Trophoblast cell (in vitro differentiated cells and primary cell): ENCODE measurements at places on chromosomes 6 and 20.

DNA sequence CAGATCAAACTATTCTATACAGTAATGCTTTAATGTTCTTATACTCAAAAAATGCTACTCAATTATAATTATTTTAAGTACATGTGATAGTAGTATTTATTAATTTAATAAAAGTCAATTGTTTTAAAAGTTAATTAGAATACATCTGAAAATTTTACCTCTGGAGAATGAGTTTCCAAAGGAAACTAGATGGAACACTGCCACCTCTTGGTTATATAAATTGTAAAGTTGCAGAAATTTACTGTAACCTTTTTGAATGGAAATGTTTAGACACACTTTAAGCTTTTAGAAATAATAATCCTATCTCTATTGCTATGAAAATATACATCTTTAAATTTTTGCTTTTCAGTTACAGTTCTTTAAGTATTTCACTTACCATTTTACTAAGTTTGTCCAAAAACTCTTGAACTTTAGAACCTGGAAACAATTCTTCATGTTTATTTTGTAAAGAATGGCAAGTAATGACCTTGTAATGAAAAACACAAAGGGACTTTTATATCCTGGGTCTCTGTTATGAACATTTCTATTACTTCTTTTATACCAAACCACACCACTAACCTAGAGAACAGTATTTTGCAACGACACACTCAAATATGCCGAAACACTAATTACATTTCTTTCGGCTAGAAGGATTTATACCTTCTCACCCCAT, 10.9 kb upstream of the BMP5 start:
- DNase-seq, result peak; percentile 58

DNA sequence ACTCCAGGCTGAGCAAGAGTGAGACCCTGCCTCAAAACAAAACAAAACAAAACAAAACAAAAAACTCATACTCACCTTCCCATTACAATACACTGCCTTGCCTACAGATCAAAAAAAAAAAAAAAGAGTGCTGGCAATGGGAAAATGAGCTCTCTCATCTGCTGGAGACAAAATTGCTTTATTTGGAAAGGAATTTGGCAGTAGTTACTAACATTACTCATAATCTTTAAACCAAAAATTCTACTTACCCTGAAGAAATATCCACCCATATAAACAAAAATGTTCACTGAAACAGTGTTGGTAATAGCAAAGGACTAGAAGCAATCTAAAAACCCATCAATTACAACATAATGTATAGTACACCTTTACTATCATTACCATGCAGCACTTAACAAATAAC, 120.4 kb downstream of the RNGTT start:
- no peak for DNase-seq

DNA sequence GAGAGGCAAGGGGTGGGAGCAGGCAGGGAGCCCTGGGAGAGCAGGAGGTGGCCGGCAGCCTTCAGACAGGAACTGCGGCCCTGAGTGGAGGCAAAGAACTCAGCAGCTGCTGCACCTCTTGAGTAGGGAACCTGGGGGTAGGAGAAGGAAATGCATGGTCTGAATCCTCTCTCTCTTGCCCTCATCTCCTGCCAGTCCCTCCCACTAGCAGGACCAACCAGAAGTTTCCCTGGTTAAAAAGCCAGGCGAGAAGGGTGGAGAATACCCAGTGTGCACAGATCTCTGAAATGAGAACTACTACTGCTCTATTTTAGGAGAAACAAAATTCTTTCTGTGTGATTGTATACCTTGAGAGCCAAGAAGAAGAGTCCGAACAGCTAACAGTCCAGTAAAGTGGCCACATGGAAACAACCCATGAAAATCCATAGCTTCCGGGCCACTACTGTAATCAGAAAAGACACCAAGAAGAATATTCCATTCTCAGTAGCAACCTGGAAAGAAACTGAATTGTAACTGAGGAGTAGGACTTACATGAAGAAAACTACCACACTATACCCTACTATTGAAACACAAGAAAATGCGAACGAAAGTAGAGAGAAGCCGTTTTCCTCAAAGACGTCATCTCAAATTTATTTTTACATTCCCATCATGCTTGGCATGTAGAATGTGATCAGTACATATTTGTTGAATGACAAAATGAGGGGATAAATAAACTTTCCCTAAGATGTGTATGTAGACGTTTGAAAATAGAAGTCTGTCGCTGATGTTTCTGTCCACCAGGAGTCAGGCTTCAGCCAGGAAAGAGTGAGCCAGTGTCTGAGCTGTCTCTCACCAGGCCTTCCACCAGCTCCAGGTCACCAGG, 25.6 kb downstream of the WRNIP1 start:
- DNase-seq, result peak; percentile 81

DNA sequence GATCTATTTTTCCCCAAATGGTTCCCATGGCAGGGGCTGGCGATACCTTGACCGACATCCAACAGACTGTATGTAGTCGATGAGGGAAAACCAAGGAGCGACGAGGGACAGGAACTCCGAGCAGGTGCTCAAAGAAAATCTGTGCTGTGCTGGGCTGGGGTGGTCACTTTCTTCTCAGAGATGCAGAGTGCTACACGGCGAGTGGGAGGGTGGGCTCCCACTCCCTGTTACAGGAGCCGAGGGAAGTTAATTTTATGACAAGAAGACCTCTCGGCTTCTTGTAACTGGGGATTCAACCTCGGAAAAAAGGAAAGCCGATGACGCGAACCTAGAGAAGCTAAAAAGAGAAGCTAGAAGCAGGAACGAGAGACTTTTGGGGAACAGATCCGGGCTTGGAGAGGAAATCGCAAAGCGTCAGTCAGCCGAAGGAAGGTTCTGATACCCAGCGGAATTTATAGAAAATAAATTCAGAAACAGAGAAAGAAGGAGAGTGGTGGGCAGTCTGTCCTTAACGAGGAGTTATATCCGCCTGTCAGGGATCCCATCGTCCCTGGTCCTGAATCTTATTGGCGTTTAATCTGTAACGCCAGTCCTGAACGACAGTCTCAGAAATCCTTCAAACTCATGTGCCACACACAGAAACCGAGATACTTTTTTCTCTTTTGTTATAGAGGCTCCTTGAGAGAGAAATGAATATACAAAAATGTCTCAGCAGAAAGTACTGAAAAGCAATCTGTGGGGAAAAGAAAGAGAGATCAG, 84.6 kb upstream of the ZNF322 start:
- no peak for DNase-seq

DNA sequence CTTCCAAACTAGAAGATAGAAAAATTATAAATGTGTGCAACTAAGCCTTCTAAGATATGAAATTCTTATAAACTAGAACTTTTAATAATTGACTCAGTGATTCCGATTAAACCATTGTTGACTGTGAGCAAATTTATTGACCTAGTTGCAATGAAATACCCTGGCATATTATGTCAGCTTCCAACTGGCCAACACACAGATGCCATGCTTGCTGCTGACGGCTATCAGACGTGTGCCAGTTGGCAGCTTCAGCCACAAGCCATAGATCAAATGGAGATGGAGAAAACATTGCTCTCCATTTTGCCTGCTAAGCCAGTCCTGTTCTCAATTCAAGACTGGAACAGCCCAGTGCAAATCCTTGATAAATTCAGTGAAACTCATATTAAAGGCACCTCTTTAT, 101.7 kb upstream of the HDGFL1 start:
- DNase-seq, result no peak

GRCh38 chr6:68834551-68834950, 199.5 kb downstream of the ADGRB3 start:
- DNase-seq, result no peak

- peak; percentile 47 for DNase-seq
These were observed 71.1 kb downstream of the LAMA4 start for GRCh38 chr6:112183271-112183671.

GRCh38 chr6:129801909-129802308, 59.2 kb downstream of the TMEM244 start:
- DNase-seq, result peak; percentile 58

DNA sequence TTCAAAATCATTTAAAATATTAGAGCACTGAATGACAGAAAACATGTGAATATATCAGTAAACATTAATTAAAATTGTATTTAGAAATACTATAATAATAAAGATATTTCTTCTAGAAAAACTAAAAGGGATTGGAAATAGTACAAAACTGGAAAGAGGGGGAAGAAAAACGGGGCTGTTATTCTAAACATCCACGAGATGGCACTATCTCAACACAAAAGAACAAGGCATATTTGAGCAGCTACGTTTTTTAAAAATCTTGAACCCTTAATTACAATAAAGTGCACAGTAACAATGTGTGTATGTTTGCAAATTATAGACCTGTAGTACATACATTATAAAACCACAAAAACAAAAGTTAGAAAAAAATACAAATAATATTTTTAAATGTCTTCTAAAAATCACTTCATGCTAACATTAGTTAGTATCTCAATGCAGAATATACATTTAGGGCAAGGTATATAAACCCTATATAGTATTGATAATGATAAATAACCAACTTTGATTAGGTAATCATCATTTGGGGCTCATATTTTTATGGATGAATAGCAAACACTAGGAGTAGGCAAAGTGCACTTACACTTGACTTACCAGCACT, 42.5 kb upstream of the PNISR start:
- DNase-seq, result no peak

- DNase-seq, result peak; percentile 99
These were observed 28.9 kb downstream of the PREP start for GRCh38 chr6:105374010-105374420.

DNA sequence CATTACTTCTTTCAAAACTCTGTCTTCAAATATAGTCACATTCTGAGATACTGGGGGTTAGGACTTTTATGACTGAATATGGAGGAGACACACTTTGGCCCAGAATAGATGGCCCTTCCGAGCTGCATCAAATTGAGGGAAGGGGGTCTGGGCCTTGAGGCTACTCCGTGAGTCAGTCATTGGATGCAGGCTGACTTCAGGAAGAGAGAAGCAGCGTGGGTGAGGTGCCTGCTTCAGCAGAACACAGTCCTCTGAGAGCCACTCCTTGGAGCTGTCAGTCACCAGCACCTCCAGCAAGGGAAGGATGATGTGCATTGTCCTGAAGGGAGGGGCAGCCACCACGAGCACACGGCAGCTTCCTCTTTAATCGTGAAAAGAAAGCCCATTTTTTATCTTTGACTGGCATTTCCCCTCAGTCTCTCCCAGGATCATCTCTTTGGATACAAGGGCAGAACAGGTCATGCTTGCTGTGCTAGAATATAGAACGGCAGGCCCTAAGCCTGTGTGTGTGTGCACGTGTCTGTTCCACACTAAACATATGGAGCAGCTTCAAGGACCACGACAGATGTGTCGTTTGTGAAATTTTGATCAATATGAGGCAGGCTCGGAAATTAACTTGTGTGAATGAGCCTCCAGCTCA, 721.6 kb downstream of the KIF16B start:
- no peak for DNase-seq

GRCh38 chr20:14757728-14758127, 420.3 kb upstream of the FLRT3 start:
- peak; percentile 31 for DNase-seq

- DNase-seq, result no peak
These were observed 57.4 kb downstream of the SRC start for GRCh38 chr20:37403107-37404033.

DNA sequence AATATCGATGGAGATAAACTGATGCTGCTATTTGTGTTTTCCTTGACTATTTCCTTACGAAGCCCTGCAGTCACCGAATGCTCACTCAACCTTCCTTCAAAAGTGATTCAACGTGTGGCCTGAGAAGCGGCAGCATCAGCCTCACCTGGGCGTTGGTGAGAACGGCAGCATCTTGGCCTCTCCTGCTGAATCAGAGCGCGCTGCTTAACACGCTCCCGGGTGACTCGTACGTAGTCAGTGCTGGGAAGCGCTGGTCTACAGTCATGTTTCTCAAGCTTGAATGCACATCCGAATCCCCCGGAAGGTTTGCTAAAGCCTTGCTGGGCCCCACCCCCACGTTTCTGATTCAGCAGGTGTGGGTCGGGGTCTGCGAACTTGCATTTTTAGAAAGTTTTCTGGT, 214.1 kb upstream of the RREB1 start:
- DNase-seq, result no peak

DNA sequence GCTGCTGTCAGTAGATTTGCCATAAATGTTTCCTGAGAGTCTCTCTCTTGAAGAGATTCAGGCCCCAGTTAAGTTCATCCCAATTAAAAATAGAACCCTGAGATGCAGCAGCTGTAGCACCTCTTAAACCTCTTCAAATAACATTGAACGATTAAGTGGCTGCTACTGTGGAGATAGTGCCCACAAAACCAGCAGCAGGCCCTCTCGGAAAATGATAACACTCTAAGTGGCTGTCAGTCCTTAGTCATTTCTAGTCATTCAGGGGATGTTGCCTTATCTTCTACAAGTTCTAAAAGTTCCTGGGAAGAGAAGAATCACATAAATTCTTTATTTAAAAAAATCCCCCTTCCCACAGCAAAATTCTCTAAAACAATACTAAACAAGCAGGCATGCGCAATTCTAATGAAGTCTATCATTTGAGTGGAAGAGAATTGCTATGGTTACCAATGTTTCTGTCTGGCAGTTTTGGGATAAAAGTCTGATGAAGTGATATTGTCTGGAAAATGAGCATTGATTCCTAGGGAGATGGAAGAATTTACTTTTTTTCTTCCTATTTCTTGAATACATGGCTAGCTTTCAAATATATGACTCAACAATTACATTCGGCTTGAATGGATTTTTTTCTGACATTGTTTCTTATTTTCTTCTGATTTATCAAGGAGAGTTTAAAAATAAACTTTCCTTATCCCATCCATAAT, 131.9 kb downstream of the TRMT11 start:
- no peak for DNase-seq

- DNase-seq, result no peak
These were observed 567.2 kb downstream of the KIF16B start for GRCh38 chr20:16005915-16006493.

DNA sequence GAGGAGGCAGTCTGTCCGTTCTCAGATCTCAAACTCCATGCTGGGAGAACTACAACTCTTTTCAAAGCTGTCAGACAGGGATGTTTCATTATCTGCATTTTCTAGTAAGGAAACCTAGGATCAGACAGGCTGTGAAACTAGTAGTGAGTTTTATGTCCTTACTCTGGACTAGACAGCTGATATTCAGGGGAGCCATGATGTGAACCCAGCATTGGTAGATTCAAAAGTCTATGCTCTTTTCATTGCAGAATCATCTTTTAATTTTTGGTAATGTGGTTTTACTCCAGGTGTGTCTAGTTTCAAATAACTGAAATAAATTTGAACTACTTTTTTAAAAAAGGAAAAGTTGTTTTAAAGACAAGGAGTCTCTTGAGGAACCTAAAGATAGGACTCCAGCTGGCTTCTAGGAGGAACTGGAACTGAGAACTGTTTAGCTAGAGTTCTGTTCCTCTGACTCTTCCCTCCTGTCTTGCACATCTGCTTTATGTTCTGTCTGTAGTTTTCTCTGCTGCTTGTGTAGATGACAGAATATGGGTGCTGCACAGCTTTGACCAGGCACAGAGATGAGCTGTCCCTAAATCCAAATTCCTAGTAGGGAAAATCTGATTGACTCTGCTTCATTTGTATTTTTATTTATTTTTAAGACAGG, 27.8 kb upstream of the RNF144B start:
- DNase-seq, result no peak

- no peak for DNase-seq
These were observed 544.5 kb downstream of the MAFB start for GRCh38 chr20:40144581-40144980.

- DNase-seq, result no peak
These were observed 10.9 kb upstream of the PKIG start for GRCh38 chr20:44571362-44571988.
